ENCODE measurements at places on chromosomes 1 and 21.

DNA sequence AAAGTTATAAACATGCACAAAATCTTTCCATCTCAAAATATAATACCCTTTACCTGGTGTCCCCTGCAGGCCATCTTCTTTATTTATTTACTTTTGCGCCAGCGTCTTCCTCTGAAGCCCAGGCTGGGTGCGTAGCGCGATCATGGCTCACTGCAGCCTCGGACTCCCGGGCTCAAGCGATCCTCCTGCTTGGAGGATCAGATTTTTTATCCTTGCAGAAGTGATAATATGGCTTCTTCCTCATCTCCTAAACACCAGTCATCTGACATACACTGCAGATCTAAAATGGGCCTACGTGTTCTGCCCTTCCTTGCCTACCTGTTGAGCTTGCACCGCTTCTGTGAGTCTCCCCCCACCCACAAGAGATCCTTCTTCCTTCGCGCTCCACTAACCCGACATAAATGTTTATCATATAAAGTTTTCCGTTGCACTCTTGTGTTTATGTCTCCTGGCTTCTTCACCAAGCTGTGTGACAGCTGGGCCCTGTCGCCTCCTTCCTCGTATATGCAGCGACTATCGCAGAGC lies 506 bp upstream of the SRP9 start:
- DNase-seq: no peak
- no peaks in the 10 kb centered on the region for H3K27me3 ChIP-seq
- peak overlapping the region; percentile 92 for H3K27ac ChIP-seq
- H3K4me3 ChIP-seq: peak overlapping the region; percentile 65

DNA sequence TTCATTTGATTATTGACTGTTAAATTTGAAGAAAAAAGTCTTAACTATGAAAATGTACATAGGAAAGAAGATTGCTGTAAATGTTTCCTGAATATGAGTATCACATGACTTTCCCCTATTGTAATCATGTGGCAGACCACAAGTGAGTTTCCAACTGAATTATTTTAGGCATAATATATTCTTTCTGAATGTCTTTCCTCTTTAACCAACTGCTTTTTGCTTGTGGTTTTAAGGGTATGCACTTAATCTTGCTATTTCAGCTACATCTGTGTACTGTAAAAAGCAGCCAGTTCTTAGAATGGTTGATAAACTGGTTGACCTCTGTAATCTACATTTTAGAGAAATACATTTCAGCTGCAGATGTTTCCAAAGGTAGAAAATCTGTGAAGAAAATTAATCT lies 400.7 kb downstream of the NEGR1 start:
- H3K27ac ChIP-seq: no peak overlapping the region
- no peaks in the 10 kb centered on the region for H3K4me1 ChIP-seq
- no peak overlapping the region for H3K4me3 ChIP-seq
- no peaks in the 10 kb centered on the region for H3K27me3 ChIP-seq

DNA sequence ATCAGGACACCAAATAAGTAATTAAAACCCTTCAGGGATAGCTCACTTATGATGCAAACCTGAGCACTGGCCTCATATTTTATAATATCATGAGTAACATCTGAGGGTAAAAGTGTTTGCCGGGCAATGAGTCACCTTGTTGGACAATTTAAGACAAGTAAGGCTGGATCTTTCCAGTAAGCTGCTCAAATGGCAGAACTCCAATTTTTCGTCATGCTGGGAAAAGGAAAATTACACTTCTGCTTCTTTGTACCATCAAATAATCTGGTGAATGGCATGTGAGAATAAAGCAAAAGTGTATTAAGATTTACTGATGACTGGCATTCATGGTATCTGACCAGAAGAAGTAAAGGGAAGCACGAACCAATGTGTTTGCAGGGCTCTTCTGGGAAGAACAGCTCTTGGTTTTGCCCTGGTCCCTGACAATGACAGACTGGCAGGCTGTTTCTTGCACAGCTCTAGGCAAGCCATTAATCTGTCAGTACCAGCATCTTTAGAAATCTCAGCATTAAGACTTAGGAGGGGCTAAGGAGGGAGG lies 392.2 kb downstream of the VAV3 start:
- no peak overlapping the region for H3K4me3 ChIP-seq
- H3K4me1 ChIP-seq: no peaks in the 10 kb centered on the region
- DNase-seq: peak; percentile 72
- no peaks in the 10 kb centered on the region for H3K27me3 ChIP-seq
- H3K36me3 ChIP-seq: no peaks in the 10 kb centered on the region

DNA sequence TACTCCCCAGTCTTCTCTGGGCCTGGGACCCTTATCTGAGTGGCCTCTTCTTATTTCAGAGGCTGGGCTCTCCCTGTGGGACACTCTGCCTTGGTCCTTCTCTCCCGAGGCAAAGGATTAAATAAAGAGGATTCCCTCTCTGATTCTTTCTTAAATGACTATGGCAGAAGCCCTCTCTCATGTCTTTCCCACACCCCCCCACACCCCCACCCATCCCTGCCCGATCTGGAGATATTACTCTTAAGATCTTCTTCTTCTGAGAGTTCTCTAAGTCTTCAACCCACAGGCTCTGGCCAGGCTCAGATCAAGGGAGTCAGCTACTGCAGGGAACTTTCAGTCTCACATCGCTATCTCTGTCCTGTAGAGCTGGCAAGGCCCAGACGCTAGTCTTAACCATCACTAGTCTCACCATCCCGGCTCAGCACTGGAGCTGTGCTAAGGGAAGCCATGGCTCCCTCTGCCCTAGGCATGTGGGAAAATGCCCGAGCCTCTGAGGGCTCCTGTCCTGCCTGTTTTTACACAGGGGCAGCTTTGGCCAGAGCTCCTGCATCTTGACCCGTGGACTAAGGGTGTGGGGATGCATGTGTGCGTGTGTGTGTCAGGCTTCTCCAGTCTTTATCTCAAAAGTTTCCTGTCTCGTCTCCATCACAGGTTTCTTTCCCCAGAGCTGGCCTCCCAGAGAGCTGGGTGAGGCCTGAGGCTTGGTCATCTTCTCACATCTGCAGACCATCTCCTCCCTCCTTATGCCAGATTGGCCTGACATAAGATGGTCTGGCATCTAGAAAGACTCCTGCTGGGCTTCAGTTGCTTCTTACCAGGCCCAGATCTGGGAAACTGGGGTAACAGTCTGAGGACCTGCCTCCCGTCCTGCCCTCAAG lies 36.7 kb downstream of the LGR6 start:
- no peak overlapping the region for H3K27ac ChIP-seq
- no peaks in the 10 kb centered on the region for H3K36me3 ChIP-seq
- no peaks in the 10 kb centered on the region for H3K27me3 ChIP-seq
- no peaks in the 10 kb centered on the region for H3K4me1 ChIP-seq

DNA sequence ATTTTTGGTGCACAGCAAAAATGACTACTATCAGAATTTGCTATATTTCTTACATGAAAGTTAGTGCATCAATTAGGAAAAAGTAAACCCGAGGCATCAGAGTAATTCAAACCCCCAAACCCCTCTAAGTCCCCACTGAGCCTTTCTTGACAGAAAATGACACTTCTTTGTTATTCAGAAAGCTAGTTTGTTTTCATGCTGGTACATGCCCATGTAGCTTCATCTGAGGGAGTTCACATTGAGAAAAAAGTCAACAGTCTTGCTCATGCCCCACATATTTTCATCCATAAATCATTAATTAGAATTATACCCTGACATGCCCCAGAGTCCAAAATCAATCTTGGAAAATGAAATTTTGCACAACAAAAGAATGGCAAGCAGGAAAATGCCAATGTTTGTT lies 39.9 kb upstream of the PDC start:
- DNase-seq: no peak
- no peak overlapping the region for H3K27ac ChIP-seq
- H3K36me3 ChIP-seq: no peaks in the 10 kb centered on the region
- H3K27me3 ChIP-seq: no peaks in the 10 kb centered on the region
- H3K4me3 ChIP-seq: no peak overlapping the region
- no peaks in the 10 kb centered on the region for H3K4me1 ChIP-seq

GRCh38 chr1:117371441-117372151 lies 4.3 kb downstream of the MAN1A2 start:
- no peak overlapping the region for H3K27ac ChIP-seq
- no peak overlapping the region for H3K4me3 ChIP-seq
- H3K36me3 ChIP-seq: no peaks in the 10 kb centered on the region
- DNase-seq: no peak
- H3K27me3 ChIP-seq: no peaks in the 10 kb centered on the region

DNA sequence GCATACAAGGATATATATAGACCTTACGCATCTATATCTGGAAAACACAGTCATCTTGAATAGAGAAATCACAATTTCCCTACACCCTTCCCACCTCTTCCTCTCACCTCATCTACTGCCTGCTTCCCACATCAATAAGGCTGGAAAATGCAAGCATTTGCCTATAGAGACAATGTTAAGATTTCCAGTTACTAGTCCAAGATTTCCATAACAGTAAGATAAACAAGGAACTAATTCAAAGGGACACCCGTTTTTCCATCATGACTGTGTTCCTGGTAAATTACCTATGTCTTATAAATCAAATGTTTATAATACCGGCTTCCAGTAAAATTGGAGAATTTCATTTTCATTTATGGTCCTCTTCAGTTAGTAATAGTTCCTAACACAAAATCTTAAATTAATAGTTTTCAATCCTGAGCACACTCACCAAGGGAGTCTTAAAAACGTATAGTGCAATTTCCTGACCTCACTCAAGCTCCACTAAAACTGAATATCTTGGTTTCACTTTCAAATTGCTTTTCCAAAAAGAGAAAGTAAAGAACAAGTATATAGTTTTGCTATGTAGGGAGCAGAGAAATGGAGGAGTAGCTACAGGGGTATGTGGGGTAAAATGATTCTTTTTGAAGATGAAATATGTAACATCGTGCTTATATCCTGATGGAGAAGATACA lies 398.7 kb downstream of the PLPP3 start:
- peak overlapping the region; percentile 28 for H3K27ac ChIP-seq
- no peaks in the 10 kb centered on the region for H3K27me3 ChIP-seq
- H3K4me1 ChIP-seq: no peaks in the 10 kb centered on the region
- H3K4me3 ChIP-seq: peak overlapping the region; percentile 24
- no peak for DNase-seq

- H3K27ac ChIP-seq: no peak overlapping the region
- DNase-seq: no peak
- H3K36me3 ChIP-seq: no peaks in the 10 kb centered on the region
- no peaks in the 10 kb centered on the region for H3K27me3 ChIP-seq
These were observed 352.0 kb downstream of the USH2A start for GRCh38 chr1:216071262-216071661.

GRCh38 chr1:16615253-16616252 lies 2.2 kb upstream of the NBPF1 start:
- H3K36me3 ChIP-seq: no peaks in the 10 kb centered on the region
- H3K4me1 ChIP-seq: no peaks in the 10 kb centered on the region
- H3K27me3 ChIP-seq: no peaks in the 10 kb centered on the region
- no peak overlapping the region for H3K4me3 ChIP-seq
- peak; percentile 72 for DNase-seq

DNA sequence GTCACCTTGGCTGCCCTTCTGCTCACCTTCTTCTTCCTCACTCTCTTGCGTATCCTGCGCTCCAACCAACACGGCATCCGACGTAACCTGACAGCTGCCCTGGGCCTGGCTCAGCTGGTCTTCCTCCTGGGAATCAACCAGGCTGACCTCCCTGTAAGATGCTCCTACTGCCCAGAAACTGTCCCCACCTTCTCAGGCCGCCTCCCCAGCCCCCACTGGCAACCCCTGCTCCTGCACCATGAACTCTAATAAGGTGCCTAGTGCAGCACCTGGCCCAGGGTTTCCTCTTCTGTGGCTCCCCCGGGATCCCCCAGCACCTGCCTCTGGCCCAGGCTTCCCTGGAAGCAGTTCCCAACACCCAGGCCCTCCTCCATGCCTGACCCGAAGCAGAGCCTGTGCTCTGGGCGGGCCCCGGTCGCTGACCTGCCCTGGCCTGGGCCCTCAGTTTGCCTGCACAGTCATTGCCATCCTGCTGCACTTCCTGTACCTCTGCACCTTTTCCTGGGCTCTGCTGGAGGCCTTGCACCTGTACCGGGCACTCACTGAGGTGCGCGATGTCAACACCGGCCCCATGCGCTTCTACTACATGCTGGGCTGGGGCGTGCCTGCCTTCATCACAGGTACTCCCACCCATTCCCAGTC lies 12.8 kb downstream of the PSRC1 start:
- peaks cover 7% of the 10 kb centered on the region for H3K4me1 ChIP-seq
- DNase-seq: no peak
- H3K36me3 ChIP-seq: peaks cover 38% of the 10 kb centered on the region

- no peak overlapping the region for H3K4me3 ChIP-seq
- H3K27ac ChIP-seq: no peak overlapping the region
- no peaks in the 10 kb centered on the region for H3K4me1 ChIP-seq
- no peaks in the 10 kb centered on the region for H3K27me3 ChIP-seq
- DNase-seq: no peak
These were observed 77.4 kb upstream of the BACH1 start for GRCh38 chr21:29221253-29221744.

GRCh38 chr1:162475089-162475488 lies 22.5 kb upstream of the UHMK1 start:
- H3K27me3 ChIP-seq: no peaks in the 10 kb centered on the region
- no peak for DNase-seq
- H3K4me1 ChIP-seq: no peaks in the 10 kb centered on the region
- no peaks in the 10 kb centered on the region for H3K36me3 ChIP-seq
- no peak overlapping the region for H3K4me3 ChIP-seq
- H3K27ac ChIP-seq: no peak overlapping the region

DNA sequence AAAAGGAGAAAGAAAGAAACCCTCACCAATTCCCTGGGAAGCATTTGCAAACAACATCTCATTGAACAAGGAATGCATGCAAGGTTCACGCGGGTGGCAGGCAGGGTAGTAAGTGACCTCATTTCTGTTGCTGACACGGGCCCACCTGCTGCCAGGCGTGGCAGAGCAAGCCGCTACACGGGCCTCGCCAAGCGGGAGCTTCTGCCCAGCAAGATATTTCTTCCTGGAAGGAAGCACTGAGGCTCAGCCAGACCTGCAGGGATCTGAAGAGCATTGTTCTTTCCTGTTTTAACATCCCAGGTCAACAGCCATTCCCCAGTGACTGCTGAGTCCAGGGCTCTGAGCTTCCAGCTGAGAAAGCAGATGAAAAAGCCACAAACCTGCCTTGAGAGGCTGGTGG lies 91.9 kb upstream of the IGSF21 start:
- no peak for DNase-seq
- H3K4me3 ChIP-seq: no peak overlapping the region
- no peaks in the 10 kb centered on the region for H3K27me3 ChIP-seq

GRCh38 chr1:200890818-200891773 lies 3.6 kb upstream of the INAVA start:
- no peaks in the 10 kb centered on the region for H3K36me3 ChIP-seq

- DNase-seq: peak; percentile 73
- peaks cover 17% of the 10 kb centered on the region for H3K4me1 ChIP-seq
- H3K27ac ChIP-seq: no peak overlapping the region
- H3K4me3 ChIP-seq: no peak overlapping the region
These were observed 22.7 kb downstream of the PGM1 start for GRCh38 chr1:63615768-63616420.

DNA sequence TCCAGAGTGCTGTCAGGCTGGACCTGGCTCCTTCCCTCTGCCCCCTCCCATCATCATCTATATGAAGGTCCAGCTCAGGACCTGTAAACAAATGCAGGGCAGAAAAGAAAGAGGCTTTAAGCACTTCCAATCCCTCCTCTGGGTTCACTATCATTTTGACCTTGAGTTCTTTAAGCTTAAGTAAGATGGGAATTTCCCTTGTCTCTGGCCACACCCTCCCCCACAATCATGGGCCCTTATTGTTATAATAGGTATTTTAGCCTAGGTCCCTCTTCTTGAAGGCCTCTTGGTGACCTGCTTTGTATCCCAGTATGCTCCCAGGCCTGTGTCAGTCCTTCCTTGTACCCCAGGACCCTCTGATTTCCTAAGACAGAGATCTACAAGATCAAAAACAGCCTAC lies 45.1 kb upstream of the EPS15 start:
- peaks cover 33% of the 10 kb centered on the region for H3K4me1 ChIP-seq
- H3K27ac ChIP-seq: no peak overlapping the region
- H3K36me3 ChIP-seq: no peaks in the 10 kb centered on the region
- H3K4me3 ChIP-seq: no peak overlapping the region
- DNase-seq: no peak
- H3K27me3 ChIP-seq: no peaks in the 10 kb centered on the region
